ENCODE measurements at places on chromosomes 3 and 15.

GRCh38 chr15:96107916-96108315, 222.6 kb upstream of the NR2F2 start:
- no peak overlapping the region for H3K4me3 ChIP-seq
- no peak overlapping the region for H3K27ac ChIP-seq
- DNase-seq: no peak
- no peaks in the 10 kb centered on the region for H3K36me3 ChIP-seq
- H3K27me3 ChIP-seq: no peaks in the 10 kb centered on the region
- no peaks in the 10 kb centered on the region for H3K4me1 ChIP-seq

- peaks cover 71% of the 10 kb centered on the region for H3K36me3 ChIP-seq
- DNase-seq: no peak
- H3K27ac ChIP-seq: no peak overlapping the region
- H3K4me3 ChIP-seq: no peak overlapping the region
- H3K27me3 ChIP-seq: no peaks in the 10 kb centered on the region
These were observed 14.9 kb downstream of the ACOX2 start for GRCh38 chr3:58521917-58522631.

GRCh38 chr3:46858456-46858855, 4.8 kb downstream of the MYL3 start:
- H3K27ac ChIP-seq: no peak overlapping the region
- H3K36me3 ChIP-seq: no peaks in the 10 kb centered on the region
- H3K4me1 ChIP-seq: no peaks in the 10 kb centered on the region
- no peak overlapping the region for H3K4me3 ChIP-seq
- H3K27me3 ChIP-seq: no peaks in the 10 kb centered on the region

DNA sequence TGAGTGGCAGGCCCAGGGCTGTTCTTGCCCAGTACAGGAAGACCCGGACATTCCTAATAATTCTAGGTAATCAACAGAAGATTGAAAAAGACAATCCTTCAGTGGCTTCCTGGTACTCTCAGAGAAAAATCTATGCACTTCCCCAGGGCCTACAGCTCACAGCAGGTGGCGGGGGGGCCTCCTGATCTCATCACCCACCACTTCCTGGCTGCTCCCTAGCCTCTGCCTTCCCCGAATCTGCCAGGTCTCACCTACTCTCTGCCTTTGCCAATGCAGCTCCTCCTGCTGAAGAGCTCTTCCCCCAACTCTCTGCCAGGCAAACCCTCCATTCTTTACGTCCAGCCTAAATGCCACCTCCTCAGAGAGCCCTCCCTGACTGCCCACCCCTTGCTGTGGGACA, 37.5 kb downstream of the EHD4 start:
- H3K4me3 ChIP-seq: no peak overlapping the region
- H3K36me3 ChIP-seq: peaks cover 5% of the 10 kb centered on the region
- H3K27me3 ChIP-seq: no peaks in the 10 kb centered on the region
- no peak for DNase-seq

- H3K36me3 ChIP-seq: no peaks in the 10 kb centered on the region
- no peak overlapping the region for H3K4me3 ChIP-seq
- no peaks in the 10 kb centered on the region for H3K27me3 ChIP-seq
- no peak for DNase-seq
These were observed 30.6 kb upstream of the FAM107A start for GRCh38 chr3:58607816-58608215.

GRCh38 chr15:65115542-65115941, 542 bp upstream of the UBAP1L start:
- DNase-seq: no peak
- H3K4me3 ChIP-seq: no peak overlapping the region
- H3K4me1 ChIP-seq: no peaks in the 10 kb centered on the region
- peaks cover 65% of the 10 kb centered on the region for H3K36me3 ChIP-seq
- no peak overlapping the region for H3K27ac ChIP-seq

DNA sequence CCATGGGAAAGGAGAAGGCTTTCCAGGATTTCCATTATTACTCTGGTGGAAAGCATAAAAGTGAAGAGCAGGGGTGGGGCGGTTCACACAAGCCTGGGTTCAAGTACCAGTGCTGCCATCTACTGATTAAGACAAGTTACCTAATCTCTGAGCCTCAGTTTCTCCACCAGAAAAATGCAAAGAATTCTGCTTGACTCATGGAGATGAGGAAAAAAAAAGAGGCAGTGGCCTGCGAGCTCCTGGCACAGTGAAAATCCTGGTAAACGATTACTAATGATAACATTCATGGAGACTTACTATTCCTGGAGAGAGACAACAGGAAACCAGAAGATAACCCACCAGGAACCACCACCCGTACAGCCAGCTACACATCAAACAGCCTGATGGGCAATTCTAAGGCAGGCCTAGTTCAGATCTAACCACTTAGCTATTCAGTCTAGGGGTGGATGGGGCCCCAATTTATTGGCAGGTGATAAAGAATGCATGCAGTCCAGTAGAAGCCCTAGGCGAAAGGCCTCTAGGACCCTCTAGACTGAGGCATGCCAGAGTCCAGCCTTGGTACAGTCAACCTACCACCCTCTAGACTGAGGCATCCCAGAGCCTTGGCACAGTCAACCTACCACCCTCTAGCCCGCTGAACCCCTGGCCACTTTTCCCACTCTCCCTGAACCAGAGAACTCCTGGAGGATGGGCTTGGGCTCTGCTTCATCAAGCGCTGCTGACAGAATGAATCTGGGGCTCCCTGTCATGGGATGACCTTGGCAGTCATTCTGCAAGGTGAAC, 2.5 kb downstream of the AMOTL2 start:
- no peaks in the 10 kb centered on the region for H3K27me3 ChIP-seq
- DNase-seq: no peak
- peak overlapping the region; percentile 99 for H3K27ac ChIP-seq
- peak overlapping the region; percentile 90 for H3K4me3 ChIP-seq
- H3K36me3 ChIP-seq: peaks cover 54% of the 10 kb centered on the region

DNA sequence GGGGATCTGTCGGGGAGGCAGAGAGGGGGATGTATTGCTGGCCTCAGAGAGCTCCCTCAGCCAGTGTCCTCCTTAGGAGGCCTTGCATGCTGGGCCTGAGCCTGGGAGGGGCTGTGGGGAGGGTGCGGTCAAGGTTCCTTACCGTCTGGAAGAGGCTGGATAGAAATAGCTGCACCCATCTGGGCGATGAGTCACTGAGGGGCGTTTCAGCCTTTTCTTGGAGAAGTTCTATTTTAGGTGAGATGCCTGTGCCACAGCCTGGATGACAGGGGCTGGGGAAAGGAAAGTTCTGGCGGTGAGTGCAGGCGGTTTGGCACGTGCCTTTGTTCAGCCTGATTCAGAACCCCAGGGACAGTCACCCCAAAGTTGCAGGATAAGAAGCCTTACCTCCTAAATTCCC, 35.7 kb upstream of the APEH start:
- no peaks in the 10 kb centered on the region for H3K36me3 ChIP-seq
- peak overlapping the region; percentile 52 for H3K27ac ChIP-seq
- H3K4me1 ChIP-seq: peaks cover 5% of the 10 kb centered on the region

DNA sequence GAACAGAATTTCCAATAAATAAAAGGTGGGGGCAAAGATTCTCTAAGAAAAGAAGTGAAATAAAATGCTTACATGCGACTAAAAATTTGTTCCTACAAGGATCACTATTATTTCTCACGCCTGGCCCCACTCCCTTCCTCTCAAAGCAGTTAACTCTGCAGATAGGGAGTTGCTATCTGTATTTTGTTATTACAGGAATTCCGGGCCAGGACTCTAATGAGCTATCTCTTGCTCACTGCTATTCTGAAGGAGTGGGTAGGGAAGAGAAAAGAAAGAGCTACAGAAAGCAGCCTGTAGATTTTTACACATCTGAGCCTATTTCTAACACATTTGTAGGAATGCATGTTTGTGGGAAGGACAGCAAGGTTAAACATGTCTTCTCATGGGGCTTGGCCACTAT, 140.4 kb downstream of the PCCB start:
- no peak overlapping the region for H3K27ac ChIP-seq
- H3K4me3 ChIP-seq: no peak overlapping the region
- peaks cover 3% of the 10 kb centered on the region for H3K36me3 ChIP-seq
- H3K27me3 ChIP-seq: no peaks in the 10 kb centered on the region
- DNase-seq: no peak

DNA sequence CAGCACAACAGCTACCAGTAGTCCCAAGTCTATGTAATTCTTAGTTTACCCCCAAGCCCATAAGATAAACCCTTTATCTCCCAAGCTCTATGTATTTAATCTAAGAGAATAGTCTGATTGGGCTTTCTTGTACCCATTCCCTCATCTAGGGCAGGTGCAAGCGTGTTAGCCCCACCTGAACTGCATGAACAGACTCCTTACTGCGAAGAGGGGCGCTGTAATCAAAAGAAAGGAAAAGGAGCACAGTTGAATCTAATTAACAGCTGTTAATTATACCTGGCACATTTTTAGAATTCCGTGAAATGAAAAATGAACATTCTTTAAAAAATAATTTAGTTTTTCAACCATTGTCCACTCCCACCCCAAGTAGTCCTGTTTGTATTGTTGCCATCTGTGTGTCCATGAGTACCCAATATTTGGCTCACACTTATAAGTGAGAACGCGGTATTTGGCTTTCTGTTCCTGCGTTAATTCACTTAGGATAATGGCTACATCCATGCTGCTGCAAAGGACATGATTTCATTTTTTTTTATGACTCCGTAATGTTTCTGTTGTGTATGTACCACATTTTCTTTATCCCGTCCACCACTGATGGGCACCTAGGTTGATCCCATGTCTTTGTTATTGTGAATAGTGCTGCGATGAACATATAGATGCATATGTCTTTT, 26.5 kb upstream of the NEDD4 start:
- H3K36me3 ChIP-seq: no peaks in the 10 kb centered on the region
- H3K27ac ChIP-seq: no peak overlapping the region
- no peaks in the 10 kb centered on the region for H3K4me1 ChIP-seq
- H3K4me3 ChIP-seq: no peak overlapping the region

DNA sequence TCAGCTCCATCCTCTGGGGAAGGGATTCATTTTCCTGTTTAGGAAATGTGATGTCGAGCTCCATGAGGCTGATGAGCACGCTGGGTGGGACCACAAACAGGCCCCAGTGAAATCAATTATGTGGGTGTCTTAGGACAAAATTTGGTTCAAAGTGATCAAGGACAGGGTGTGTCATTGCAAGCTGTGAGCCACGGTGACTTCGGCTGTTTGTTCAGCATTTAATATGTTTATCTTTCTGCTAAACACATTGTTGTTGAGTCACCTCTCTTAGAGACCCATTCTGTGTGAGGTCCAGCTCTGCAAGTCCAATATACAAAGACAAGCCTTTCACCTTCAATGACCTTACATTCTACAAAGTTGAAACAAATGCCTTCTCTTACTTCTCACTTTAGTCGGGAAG, 41.3 kb downstream of the SSR3 start:
- H3K4me1 ChIP-seq: peaks cover 5% of the 10 kb centered on the region
- no peaks in the 10 kb centered on the region for H3K36me3 ChIP-seq
- no peaks in the 10 kb centered on the region for H3K27me3 ChIP-seq
- no peak overlapping the region for H3K4me3 ChIP-seq
- DNase-seq: no peak

DNA sequence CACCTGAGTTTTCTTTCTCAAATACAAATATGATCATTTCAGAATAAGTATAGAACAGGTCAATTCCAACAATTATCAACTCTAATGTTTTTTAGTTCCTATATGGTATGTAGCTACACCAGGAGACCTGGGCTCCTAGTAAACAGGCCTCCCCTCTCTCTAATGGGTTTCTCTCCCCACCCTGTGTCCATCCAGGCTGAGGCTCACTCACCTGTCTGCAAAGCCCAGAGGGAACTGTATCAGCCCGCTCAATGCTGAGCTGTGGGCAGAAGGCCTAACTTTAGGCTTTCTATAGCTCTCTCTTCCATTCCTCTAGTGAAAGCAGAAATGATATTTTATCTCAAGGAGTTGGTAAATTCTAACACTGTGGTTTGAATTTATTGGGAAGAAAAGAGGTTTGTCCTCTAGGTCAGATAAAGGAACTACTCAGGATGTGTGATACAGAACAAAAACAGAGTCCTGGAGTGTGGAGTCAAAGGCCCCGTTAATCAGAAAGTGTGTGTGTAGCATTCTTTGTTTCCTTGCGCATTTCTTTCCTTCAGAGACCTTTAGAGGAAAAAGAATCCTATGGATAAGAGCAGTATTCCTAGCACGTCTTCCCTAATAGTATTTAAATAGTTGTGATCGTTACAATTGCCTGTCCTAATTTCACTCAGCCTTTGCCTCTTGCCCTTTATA, 408.9 kb downstream of the PYDC2 start:
- no peak overlapping the region for H3K27ac ChIP-seq
- no peaks in the 10 kb centered on the region for H3K27me3 ChIP-seq
- H3K4me1 ChIP-seq: no peaks in the 10 kb centered on the region
- no peak for DNase-seq
- H3K4me3 ChIP-seq: no peak overlapping the region

DNA sequence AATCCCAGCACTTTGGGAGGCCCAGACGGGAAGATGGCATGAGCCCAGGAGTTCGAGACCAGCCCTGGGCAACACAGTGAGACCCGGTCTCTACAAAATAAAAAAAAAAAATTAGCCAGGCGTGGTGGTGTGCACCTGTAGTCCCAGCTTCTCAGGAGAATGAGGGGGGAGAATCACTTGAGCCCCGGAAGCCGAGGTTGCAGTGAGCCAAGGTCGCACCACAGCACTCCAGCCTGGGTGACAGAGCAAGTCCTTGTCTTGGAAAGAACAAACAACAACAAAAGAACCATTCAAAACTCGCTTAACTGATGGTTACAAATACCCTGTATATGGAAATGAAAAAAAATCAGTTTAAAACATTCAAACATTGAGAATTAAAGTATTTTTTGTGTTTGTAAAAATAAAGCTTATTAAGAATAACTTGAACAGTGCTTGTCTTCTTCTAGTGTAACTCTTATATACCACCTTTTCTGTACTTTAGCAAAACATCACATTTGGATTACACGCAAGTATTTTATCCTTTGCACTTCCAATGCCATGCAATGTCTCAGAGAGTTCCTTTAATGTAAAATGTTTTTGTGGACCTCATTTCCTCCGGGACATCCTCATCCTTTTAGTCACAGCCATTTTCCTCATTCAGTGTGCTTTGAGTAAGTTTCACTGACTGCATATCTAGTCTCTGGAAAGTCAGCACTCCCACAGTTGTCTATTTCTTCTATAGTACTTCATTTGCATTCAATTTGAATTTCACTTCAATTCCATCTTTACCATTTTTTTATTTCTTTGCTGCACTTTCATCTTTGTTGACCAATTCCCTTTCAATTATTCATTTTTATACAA, 113.0 kb upstream of the GOLGA8J start:
- no peaks in the 10 kb centered on the region for H3K36me3 ChIP-seq
- H3K27ac ChIP-seq: no peak overlapping the region
- no peaks in the 10 kb centered on the region for H3K4me1 ChIP-seq
- no peaks in the 10 kb centered on the region for H3K27me3 ChIP-seq
- DNase-seq: no peak

- peaks cover 18% of the 10 kb centered on the region for H3K4me1 ChIP-seq
- no peak for DNase-seq
- H3K27me3 ChIP-seq: no peaks in the 10 kb centered on the region
- H3K27ac ChIP-seq: no peak overlapping the region
These were observed 32.1 kb downstream of the GRK7 start for GRCh38 chr3:141795276-141795675.

GRCh38 chr3:16809993-16810392, 74.8 kb upstream of the PLCL2 start:
- H3K4me3 ChIP-seq: no peak overlapping the region
- DNase-seq: no peak
- no peaks in the 10 kb centered on the region for H3K27me3 ChIP-seq
